Neuronal stem cell (in vitro differentiated cells): ENCODE measurements at places on chromosomes 11 and 22.
A peak's percentile ranks its signal among the peaks of the same experiment; 100 is the strongest.

DNA sequence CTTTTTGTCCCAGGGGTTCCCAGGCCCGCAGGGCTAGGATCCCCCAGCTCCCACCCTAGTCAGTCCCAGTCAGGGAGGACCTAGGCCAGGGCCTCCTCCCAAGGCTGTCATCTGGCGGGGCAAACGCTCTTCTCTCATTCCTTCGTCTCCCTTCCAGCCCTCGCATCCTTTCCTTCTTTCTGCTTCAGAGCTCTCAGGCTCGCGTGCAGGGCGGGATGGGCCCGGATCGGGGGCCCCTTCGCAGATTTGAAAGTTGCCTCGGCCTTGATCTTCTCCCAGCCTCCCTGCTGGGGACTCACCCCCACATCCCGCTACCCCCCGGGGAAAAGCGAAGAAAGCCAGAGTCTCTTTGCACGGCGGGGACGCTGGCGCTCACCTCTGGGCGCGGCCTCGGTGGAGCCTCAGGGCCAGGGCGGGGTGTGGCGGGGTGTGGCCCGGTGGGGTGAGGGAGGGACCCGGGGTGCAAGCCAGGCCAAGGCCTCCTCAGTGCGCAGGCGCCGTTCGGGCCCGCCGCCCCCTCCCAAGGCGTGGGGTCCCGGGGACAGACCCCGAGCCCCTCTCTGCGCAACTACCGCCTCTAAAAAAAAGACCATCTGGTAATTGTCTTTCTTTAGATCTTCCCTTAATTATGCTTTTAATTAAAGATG, 14.8 kb upstream of the PAX6 start:
- peak; percentile 20 for DNase-seq

DNA sequence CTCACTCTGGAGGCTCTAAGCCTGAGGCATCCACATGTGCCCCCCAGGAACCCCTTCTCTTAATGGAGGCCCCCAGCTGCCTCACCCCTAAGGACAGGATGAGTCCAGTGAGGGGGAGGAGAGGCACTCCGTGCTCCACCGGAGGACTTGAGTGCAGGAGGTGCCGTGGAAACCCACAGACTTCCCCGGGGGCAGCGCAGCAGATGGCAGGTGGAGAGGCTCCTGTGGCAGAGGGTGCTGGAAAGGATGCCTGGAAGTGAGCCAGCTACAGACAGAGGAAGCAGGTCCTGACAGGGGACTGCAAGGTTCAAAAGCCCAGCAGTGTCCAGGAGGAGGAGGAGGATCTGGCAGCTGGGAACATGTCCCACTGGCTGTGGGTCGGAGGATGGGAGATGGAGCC, 1384.0 kb downstream of the TBC1D22A start:
- no peak for DNase-seq

GRCh38 chr11:27699242-27699925, 871 bp downstream of the BDNF start:
- no peak for DNase-seq

GRCh38 chr11:47495856-47496217, 46.9 kb upstream of the RAPSN start:
- no peak for DNase-seq

DNA sequence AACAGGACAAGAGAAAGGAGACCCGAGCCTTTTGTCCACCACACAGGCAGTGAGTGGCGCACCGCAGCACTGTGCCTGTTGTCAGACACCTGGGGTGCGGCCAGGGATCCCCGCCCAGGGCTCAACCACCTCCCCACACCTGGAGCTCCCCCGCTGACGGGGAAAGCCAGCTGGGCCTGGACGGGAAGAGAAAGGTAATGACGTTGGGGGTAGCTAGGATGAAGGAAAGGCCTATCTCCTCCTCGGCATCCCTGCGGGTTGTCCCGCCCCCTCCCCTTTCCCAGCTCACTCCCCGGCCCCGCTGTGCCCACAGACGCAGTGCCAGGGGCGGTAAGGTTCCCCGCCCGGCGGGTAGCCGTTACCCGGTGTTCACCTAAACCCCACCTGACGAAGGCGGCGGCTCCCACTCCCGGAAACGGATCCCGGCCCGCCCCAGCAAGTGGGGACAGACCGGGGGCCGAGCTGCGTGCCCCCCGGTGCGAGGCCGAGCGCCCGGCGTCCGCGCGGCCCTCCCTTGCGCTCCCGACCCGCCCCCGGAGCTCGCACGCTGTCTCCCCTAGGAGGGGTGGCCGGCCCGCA, 495 bp downstream of the HYOU1 start:
- peak; percentile 32 for DNase-seq

- DNase-seq, result no peak
Measured at GRCh38 chr22:20574920-20575353, 67.5 kb downstream of the MED15 start.

DNA sequence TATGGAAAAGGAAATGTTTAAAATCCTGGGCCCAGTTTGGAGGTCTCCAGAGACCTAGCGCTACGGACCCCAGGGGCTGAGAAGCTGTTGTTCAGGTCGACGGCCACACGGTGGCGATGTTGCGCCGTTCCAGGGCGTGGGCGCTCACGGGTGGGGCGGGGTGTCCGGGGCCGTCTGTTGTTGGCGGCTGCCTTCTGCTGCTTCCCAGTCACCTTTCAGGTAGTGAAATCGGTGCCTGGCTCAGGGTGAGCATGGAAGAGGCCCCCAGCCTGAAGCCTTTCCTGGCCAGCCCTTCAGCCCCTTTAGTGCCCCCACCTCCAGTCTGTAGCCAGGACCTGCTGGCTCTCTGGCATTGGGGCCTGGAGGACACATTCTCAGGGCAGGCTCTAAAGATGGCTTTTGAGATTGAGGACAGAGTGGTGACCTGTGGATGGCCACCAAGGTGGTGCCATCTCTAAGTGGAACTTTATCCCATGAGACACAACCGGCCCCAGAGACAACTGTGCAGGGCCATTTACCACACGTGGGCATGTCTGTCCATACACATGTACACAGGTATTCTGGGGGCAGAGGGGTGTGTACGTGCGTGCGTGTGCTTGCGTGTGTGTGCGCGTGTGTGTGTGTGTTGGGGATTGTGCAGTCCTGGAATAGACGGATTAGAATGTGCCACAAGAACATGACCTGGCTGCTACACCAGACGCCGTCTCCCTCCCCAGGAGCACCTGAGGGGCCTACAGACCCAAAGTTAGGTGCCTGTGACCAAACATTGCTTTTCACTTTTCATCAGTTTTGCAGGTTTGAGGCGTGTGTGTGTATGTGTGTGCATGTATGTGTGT, 53.8 kb downstream of the ST14 start:
- peak; percentile 67 for DNase-seq

GRCh38 chr11:125956391-125957134, 10.7 kb downstream of the VSIG10L2 start:
- DNase-seq, result no peak

GRCh38 chr22:46280999-46281623, 13.3 kb downstream of the TTC38 start:
- DNase-seq, result no peak

DNA sequence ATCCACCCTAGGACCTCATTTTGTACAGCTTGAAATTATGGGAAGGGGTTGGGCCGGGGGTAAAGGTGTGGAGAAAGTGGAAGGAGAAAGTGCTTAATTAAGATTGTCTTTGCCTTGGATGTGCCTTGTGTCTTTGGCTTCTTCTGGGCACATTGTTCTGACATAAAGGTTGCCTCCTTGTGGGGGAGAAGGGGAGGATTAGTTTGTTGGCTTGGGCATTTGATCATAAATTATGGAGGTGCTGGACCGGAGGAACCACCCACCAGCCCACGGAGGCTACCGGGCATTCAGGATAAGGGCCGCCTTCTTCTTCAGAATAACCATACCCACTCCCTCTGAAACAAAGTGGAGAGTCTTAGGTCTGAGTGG, 1.3 kb downstream of the PAFAH1B2 start:
- peak; percentile 4 for DNase-seq

- no peak for DNase-seq
Measured at GRCh38 chr22:20852076-20852475, 6.5 kb downstream of the PI4KA start.

GRCh38 chr11:35425603-35426212, 6.3 kb upstream of the SLC1A2 start:
- DNase-seq, result no peak
